Choroid plexus epithelial cell (primary cell): ENCODE measurements at places on chromosomes 1 and 21.

DNA sequence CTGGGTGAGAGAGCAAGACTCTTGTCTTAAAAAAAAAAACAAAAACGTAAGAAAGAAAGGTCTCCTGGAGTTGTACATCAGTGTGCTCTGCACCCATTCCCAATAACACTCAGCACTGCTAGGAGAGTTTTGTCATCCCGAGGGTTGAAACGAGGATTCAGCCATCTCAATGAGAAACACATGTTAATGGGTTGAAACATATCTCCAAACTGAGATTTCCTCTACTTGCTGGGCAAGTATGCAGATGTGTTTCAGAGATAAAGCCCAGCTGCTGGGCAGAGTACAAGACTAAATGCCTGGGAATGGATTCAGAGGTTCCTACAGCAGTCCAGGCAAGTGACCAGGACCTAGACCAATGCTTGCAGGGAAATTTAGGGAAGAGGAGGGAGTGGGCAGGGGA lies 2.6 kb upstream of the MFN2 start:
- no peak for DNase-seq

GRCh38 chr1:91851130-91852010 lies 34.6 kb downstream of the TGFBR3 start:
- peak; percentile 83 for DNase-seq

GRCh38 chr1:212341090-212341489 lies 55.9 kb downstream of the PPP2R5A start:
- DNase-seq, result no peak

GRCh38 chr1:14326857-14327256 lies 271.6 kb upstream of the KAZN start:
- no peak for DNase-seq

- no peak for DNase-seq
Measured at GRCh38 chr21:38490411-38491020, 7.8 kb downstream of the ERG start.

- DNase-seq, result peak; percentile 13
Measured at GRCh38 chr1:56297208-56297607, 282.2 kb downstream of the PLPP3 start.

- DNase-seq, result no peak
Measured at GRCh38 chr1:6507037-6507428, 15.6 kb upstream of the PLEKHG5 start.

DNA sequence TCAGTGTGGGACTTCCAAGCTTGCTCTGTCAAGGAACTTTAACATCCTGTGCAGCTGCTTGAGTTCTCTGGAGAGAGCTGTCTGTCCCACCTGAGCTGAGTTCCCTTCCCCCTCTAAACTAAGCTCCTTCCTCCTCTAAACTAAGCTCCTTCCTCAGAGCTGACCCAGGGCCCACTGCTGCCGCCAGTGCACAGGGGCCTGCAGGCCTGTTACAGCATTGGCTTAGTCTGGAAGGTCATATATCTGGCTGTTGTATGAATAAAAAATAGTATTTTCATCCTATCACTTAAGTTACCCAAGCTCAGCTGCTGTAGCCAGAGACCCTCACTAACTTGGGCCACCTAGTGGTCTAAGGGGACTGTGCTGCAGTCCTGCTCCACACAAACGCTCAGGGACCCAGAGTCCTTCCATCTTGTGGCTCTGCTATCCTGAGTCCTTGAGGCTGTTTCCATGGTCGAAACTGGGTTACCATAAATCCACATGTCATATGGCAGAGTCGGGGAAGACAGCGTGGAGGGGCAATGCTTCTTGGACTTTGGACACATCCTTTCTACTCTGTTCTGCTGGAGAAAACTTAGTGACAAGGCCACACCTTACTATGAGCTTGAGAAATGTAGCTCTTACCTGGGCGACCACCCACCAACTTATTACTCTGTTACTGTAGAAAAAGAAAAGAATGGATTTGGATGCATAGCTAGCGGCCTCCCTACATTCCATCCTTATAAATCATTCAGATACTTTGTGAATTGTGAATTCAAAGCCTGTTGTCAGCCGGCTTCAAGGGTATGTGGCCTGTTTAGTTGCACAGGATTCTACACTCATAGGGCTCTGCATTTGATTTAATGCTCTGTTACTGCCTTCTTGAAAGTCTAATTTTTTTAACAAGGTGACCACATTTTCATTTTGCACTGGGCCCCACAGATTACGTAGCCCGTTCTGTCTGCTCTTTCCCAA lies 71.4 kb upstream of the GCLM start:
- DNase-seq, result peak; percentile 43

DNA sequence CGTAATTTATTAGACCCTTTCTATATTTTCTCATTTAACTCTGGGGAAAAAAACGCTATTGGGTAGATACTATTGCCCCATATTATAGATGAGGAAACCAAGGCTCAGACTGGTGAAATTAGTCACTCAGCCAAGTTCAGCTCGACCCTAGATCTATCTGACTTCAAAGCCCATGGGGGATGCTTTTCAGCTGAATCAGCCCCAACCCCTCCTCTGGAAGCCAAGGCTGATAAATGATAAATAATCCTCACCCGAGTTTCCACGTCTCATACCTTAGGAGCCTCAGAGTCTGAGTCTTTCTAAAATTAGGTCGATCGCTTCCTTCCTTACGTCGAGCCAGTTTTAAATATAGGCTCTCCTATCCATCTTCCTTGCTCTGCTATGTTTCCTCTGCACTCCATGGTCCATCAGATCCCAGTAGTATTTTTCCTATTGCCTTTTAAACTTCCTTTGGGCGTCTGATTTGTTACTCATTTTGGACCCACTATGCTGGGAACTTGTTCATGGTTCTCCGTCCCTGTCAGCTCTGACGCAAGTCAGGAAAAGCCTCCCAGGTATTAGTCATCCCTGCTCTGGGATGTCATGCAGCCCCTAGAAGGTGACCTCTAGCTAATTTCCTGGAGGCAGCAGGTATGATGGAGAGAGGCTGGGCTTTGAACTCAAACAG lies 122.8 kb downstream of the PLPP3 start:
- DNase-seq, result peak; percentile 51

DNA sequence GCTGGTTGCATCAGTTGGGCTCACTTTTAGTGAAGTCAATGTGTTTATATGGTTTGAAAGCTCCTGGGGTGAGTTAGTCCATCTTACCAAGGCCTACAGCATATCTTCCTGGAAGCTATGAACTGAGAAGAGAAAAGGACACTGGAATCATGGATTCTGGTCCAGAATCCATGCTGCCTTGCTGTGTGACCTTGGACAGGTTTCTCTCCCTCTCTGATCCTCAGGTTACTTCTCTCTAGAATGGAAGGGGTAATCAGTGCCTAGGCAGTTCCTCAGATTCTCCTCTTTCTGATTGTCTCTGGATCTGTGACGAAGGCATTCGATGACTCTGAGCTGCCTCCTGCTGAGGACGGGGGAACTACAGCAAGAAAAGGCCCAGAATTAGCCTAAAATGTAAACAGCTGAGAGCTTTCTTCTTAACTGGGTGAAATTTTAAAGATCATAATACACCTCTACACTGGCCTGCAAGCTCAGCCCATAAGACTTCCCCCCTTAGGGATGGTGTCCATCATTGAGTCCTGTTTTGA lies 425.0 kb upstream of the VAMP3 start:
- peak; percentile 20 for DNase-seq

- DNase-seq, result no peak
Measured at GRCh38 chr1:70429757-70430156, 18.7 kb downstream of the CTH start.

- DNase-seq, result peak; percentile 91
Measured at GRCh38 chr1:101357444-101357986, 120.7 kb downstream of the S1PR1 start.

- no peak for DNase-seq
Measured at GRCh38 chr21:38916214-38916964, 110.7 kb downstream of the ETS2 start.

- DNase-seq, result no peak
Measured at GRCh38 chr1:145857170-145857569, 1.7 kb downstream of the PIAS3 start.

- DNase-seq, result no peak
Measured at GRCh38 chr21:17472592-17473271, 40.1 kb upstream of the CXADR start.
